ENCODE measurements at places on chromosomes 5 and 9.
A peak's percentile ranks its signal among the peaks of the same experiment; 100 is the strongest.

DNA sequence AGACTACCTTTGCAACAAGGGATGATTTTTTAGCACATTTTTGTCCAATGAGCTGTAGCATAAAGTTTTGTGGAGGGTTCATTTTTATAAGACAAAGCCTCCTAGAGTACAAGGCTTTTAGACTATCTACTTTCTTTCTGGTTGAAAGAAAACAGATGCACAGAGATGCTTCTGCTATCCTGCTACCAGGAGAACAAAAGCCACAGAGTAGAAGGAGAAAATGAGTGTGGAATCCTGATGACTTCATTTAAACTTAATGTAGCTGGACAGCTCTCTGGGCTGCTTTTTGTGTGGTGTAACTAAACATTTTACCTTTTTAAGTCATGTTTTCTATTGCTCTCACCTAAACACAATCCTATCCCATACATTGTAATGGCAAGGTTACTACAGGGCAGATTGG lies 1009.4 kb downstream of the TLE1 start:
- no peak for DNase-seq

- DNase-seq: no peak
These were observed 608.2 kb upstream of the DAB2 start for GRCh38 chr5:40033009-40033408.

DNA sequence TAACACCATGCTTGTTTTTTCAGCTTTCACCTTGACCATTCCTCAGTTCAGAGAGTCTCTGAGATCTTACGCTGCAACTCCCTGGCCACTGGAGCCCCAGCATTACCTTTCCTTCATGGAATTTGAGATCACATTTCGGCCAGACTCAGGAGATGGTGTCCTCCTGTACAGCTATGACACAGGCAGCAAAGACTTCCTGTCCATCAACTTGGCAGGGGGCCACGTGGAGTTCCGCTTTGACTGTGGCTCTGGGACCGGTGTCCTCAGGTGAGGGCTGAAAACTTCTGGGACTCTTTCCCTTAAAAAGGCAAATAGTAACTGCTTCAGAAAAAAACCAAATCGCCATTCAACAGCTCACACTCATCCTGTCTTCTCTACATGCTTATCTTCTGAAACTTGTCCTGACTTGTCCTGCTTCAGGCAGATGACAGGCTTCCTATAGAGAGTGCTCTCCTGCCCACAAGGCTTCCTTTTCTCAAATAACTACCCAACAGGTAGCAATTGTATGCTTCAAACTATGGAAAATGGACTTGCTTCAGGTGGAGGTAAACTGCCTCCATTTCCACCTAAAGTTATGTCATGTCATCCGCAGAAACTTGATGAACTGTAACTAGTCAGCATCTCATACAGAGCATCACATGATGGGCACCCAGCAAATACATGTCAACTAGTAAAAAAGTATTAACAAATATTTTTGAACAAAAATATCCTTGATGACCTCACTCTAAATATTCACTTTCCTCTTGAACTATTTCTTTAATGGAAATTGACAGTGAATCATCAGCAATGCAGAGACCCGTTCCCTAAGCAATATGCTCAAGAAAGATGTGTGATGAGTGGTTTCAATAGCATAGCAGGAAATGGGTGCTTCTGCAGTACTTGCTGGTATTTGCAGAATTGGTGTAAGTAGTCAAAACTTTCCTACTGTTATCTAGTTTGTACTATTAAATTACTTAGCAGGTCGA lies 129.2 kb downstream of the LIFR start:
- DNase-seq: no peak

DNA sequence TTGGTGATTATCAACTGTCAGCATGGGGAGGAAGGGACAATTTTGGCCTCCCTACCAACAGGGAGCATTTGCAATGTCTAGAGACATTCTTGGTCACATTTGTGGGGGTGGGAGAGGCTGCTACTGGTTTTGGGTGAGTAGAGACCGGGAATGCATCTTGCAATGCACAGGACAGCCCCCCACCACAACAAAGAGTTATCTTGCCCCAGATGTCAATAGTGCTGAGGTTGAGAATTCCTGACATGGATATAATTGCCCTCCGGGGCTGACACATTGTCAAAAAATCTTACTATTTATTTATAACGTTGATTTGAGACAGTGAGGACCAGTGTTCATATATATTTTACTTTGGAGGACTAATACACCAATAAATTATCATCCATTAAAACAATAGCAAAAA lies 316.1 kb downstream of the PSAT1 start:
- DNase-seq: no peak

DNA sequence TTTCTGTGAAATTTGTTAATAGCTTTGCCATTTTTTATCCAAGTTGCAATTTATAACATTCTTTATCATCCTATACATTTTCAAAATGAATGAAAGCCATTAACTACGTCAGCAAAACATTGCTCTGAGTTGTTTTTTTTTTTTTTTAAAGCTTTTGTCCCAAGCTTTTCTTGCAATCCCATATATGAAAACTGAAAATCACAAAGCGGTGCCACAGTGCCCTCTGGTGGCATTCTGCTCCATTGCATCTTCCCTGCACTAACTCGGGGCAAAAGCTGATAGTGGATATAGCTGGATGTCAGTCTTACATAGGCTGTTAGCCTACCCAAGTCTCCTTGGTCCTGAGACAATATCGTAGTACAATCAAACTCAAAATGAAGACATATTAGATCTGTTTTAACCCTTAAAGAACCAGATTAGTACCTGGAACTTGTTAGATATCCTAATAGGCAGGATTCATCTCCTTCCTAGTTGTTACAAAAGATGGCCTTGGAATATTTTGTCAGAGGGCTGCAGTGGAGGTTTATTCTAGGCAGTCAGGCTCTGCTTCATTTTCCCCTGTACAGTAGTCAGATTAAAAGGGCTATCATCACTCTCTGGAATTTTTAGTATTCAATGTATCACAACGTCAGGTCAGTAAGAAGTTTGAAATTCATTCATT lies 669.9 kb downstream of the PTPRD start:
- peak; percentile 16 for DNase-seq

DNA sequence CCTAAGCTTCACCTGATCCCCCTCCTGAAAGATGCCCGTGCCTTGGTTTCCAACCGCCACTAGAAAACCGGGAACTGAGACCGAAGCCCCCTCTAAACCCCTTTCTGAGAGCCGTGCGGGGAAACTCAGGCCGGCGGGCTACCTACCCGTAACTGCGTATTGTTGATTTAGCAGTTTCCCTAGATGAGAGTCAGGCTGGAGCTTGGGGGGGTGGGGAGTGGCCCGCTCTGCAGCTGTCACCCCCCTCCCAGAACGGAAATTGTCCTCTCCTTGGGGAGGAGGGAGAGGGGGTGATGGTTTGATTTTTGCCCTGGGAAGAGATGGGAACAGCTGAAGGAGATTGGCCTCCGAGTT lies 2.5 kb downstream of the CXXC5 start:
- DNase-seq: no peak

GRCh38 chr5:55304584-55304983 lies 2.9 kb downstream of the DHX29 start:
- no peak for DNase-seq

DNA sequence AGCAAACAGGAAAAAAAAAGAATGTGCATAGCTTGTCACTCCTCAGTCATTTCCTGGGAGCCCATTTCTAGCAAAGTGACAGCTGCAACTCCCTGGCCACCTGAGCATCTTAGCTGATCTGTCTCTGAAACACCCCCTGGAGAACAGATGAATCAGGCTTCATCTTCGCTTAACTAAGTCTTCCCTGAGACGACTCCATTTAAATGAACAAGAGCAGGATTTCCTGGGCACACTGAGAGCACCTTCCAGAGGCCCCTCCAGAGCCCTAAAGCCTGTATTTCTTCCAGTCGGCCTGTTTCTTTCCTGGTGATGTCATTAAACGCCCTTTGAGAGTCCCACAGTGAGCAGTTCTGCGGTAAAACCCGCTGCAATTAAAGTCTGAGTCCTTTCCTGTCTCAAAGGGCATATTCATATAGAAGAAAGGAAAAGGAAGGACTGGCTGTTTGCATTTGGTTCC lies 13.9 kb downstream of the TGFBI start:
- DNase-seq: no peak

GRCh38 chr5:37514946-37515345 lies 135.8 kb downstream of the WDR70 start:
- no peak for DNase-seq

GRCh38 chr5:112923148-112923917 lies 1.3 kb upstream of the REEP5 start:
- peak; percentile 30 for DNase-seq

- no peak for DNase-seq
These were observed 317.1 kb upstream of the CCNH start for GRCh38 chr5:87729781-87730180.

DNA sequence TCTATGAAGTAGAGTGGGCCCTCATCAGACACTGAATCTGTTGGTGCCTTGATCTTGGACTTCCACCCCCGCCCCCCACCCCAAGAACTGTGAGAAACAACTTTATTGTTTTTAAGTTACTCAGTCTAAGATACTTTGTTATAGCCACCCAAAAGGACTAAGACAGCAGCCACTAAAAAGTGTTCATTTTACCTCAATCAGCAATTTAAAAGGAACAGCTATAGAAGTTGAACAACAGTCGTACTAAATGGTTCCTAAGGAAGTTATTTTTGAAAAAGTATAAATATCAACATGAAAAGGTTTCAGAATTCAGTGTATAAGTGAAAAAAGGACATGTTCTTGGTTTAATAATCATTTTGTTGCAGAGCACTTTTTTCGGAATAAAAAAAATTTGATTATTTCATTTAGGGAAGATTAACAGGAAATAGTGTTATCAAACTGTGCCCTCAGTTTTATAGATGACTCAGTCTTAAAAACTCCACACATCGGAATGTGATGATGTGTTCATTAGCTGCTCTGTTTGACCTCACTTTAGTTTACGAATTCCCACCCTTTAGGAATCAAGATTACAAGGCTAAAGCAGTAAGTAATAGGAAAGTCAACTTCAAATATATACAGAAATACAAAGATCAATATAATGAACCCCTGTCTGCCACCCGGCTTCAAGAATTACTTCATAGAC lies 71.2 kb downstream of the MTAP start:
- DNase-seq: no peak

GRCh38 chr5:45385321-45386058 lies 310.7 kb downstream of the HCN1 start:
- no peak for DNase-seq

GRCh38 chr9:25960178-25960577 lies 281.9 kb upstream of the TUSC1 start:
- no peak for DNase-seq

DNA sequence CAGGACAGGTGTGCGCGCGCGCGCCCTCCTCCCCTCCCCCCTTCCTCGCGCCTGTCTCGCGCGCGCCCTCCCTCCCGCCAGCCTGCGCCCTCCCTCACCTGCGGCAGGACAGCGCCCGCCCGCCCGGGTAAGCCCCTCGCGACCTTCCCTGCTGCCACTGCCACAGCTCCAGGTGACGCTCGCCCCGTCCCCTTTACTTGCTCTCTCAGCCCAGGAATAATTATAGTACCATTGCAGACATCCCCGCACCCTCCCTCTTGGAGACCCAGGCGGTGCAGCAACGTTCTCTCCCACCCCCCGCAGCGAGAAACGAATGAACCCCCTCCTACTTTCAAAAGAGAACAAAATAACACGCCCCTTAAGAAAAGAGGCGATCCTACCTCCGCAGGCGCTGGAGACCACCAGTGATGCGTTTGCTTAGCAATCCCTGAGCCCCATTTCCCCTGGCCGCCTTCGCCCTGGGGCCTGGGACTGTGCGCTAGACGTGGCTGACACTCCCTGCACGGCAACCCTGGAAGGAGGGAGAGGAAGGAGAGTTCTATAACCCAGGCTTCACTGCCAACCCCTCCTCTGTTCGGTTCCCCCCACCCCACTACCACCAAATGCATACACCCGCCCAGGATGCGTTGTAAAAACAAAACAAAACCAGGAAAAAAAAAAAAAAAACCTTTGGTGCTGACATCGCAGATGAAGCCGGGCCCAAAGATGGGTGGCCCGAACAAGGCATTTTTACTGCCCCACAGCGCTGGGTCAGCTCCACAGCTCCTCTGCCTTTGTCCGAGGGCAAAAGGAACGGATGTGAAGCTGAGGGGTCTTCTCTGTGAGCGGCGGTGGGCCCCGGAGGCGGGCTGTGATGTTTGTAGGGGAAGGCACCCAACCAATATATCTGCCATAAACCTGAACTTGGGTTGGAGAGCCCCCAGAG lies 5.6 kb upstream of the PURA start:
- DNase-seq: peak; percentile 50

DNA sequence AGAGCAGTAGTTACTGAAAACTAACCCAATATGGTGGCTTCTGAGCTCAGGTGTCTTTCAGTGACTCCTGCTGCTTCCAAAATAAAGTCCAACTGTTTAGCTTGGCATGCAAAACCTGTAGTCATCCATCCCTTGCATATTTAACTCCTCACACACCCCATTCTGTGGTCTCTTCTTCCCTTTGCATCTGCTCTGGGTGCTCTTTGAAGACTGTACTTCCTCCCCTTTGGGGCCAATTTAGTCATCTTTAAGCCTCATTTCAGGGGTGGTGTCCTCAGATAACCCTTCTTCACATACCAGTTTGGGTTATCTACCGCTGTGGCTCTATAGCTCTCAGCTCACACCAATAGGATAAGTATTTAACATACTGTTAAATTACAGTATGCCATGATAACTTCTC lies 209.9 kb upstream of the DMRT1 start:
- no peak for DNase-seq

DNA sequence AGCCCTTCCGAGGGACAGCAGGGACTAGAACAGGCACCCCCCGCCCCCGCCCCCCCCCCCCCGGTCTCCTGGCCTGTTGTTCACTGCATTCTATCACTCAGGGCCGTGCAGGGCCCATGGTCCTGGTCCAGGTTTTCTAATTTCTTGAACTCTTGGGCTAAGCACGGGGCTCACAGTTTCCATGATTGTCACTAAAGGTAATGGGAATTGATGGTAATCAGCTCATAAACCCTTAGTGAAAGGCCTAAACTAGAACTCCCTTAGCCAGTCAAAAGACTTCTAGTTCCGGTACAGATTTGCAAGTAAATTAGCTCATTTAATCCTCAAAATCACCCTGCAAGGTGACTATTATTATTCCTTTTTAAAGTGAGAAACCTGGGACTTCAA lies 14.7 kb upstream of the PWWP2A start:
- DNase-seq: no peak

GRCh38 chr9:68763104-68763503 lies 58.1 kb downstream of the PIP5K1B start:
- no peak for DNase-seq

DNA sequence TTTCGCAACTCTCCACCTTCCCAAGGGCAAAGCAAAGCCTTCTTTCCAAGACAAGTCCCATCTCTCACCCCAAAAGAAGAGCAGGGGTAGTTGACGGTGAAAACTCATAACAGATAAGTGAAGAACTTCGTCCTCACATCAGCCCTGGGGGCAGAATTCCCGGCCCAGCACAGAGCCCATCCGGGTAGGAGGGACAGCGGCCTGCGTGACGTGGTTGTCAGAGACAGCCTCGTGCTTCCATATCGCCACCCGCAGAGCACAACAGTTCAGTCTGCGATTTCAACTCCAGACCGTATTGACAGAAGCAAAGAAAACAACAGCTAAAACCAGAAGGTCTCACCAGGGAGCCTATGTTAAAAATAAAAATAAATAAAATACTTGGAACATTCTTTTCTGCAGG lies 273.2 kb downstream of the SYK start:
- no peak for DNase-seq

GRCh38 chr5:145587710-145588109 lies 247.4 kb downstream of the PRELID2 start:
- DNase-seq: no peak

Measured in natural killer cell (primary cell).